ENCODE measurements at places on chromosomes 1 and 21.

GRCh38 chr1:212909652-212910063 lies 40.7 kb upstream of the VASH2 start:
- no peak for DNase-seq

- DNase-seq = no peak
Measured at GRCh38 chr1:206970446-206970845, at the start of gene FCAMR. TSS of gene FCAMR (minus strand) at chr1:206970460. CDS start at chr1:206970125, 335 bp downstream.

- no peak for DNase-seq
Measured at GRCh38 chr1:206609229-206609991, 2.9 kb downstream of the EIF2D start.

DNA sequence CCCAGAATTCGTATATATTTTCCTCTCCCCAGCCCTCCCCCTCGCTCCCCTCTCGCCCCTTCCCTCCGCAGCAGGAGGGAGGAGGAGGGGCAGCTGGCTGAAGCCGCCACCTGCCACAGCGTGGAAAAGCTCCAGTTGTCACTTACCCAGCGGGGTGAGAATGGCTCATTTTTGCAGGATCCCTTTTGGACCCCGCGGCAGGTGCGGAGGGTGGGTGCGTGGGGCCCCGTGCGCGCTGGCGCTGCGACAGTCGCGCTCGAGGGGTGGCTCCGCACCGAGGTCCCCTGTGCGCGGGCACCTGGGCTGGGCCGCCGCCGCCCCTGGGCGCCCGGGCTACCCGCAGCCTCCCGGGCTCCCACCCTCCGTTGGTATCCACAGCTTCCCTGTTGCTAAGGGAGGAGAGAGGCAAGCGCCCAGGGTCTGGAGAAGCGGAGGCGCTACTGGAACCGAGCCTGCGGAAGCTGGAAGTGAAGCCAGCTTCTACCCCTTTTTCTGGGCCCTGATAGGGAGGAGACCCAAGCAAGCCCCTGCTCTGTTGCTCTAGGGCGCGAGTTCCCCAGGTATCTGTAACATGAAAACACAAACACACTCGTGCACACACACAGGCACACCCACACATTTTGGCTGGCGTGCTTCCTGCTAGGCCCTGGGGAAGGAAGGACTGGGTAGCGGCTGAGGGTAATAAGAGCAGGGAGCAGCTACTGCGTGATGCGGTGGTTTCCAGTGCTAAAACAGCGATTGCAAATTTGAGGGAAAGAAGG lies at the start of gene ERICH3:
ERICH3 (minus strand) TSS at position 442 of the 761 bp plus-strand sequence; CDS start at position 169, 273 bp downstream.
- no peak for DNase-seq

DNA sequence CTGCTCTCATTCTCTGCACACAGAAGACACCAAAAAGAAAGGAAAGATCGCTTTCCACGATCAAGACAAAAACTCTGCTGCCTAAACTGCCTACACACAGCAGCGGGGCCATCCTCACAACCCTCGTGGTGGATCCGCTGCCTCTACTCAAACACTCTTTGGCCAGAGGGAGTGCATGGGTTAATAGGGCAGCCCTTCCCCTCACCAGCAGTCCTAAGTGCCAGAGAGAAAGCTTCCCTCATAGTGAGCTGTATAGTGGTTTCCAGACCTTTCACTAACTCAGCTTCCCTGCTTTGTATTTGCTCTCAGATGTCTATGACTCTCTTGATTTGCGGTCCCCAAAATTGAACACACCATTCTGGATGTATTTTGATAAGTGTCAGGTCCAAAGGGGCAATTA lies 30.9 kb downstream of the GPR161 start:
- DNase-seq = no peak

GRCh38 chr1:156892190-156893047 lies 1.1 kb upstream of the PEAR1 start:
- peak; percentile 89 for DNase-seq

- DNase-seq = no peak
Measured at GRCh38 chr1:206518206-206518605, 10.9 kb downstream of the RASSF5 start.

DNA sequence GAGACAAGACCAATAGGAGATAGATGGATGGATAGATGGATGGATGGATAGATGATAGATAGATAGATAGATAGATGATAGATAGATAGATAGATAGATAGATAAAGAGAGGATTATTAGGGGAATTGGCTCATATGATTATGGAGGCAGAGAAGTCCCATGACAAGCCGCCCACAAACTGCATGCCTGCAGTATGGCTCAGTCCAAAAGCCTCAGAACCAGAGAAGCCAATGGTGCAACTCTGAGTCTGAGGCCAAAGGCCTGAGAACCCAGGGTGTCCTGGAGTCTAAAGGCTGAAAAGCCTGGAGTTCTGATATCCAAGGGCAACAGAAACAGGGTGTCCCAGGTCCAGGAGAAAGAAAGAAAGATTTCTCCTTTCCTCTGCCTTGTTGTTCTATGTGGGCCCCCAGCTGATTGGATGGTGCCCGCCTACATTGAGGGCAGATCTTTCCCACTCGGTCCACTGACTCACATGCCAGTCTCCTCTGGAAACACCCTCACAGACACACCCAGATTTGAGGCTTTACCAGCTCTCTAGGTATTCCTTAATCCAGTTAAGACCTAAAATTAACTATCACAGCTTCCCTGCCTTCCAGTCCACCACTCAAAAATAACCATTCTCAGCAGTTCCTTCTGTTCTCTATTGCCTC lies 39.6 kb upstream of the IRF2BP2 start:
- DNase-seq = no peak

GRCh38 chr1:109521002-109521951 lies 11.8 kb upstream of the AMIGO1 start:
- peak; percentile 18 for DNase-seq

- no peak for DNase-seq
Measured at GRCh38 chr1:184820218-184820750, 65.6 kb upstream of the EDEM3 start.

DNA sequence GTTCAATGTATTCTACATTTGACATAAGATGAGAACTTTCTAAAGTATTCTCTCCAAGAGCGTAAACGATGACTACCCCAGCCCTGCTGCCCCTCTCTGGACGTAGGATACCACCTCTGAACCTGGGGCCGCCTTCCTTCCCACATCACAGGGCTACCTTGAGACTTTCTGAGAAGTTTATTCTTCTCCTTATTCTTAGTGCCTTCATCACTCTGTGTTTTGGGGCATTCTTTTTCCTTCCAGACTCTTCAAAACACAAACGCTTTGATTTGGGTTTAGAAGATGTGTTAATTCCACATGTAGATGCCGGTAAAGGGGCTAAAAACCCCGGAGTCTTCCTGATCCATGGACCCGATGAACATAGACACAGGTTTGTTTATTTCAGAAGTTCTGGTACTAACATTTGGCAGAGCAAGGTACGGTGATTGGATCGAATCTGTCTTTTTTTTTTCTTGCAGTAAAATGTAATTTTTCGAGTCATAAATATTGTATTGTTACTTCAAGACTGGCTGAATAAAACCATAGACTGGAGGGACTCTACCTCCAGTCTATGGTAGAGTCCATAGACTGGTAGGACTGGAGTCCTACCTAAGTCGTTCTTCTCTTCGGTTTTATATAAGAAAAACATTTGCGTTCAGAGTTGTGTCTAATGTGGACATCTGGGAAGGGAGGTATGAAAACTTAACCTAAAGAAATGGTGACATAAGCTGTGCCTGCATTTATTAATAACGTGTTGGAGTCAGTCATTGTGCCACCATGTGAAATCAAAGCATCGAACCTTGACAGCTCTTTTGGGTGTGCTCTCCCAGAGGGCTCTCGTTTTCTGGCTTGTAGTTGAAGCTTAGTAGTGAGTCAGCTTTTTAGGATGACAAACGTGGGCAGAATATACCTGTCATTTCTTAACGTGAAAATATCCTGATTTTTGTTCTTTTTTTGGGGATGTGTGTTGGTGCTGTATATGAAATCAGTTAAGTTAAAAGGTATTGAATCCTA lies 1.2 kb downstream of the MAN1A2 start:
- no peak for DNase-seq

DNA sequence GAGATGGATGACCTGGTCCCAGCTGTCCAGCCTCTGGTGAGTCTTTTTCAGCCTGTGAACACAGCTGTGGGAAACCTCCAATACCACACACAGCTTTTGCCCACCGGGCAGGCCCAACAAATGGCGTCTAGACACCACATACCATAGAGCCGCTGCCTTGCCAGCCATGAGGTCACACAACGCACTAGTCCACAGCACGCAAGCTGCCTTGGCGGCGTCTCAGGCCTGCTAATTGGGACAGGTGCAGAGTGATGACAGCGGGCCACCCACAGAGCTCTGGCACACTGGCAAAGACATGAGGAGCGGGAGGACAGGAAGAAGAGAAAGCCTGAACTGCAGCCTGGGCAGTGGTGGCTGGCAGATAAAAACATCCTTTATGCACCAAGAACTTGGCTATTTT lies 125.5 kb downstream of the ADAMTS1 start:
- peak; percentile 7 for DNase-seq

DNA sequence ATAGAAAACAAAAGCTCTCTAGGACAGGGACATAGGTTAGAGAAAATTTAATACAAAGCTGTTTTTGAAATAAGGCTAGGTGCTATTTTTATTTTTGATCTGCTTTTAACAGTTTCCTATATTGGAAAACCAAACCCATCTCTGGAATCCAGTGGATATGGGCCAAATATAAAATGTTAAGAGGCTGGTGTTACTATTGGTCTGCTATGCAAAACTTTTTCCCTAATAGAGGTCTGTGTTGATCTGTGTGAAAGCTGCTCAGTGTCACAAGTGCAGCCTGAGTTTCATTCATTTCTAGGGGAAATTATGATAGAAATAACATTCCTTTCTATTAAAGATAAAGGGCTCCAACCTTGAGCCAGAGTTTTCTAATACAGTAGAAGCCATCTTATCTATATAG lies 116.4 kb downstream of the OLFML2B start:
- peak; percentile 44 for DNase-seq

DNA sequence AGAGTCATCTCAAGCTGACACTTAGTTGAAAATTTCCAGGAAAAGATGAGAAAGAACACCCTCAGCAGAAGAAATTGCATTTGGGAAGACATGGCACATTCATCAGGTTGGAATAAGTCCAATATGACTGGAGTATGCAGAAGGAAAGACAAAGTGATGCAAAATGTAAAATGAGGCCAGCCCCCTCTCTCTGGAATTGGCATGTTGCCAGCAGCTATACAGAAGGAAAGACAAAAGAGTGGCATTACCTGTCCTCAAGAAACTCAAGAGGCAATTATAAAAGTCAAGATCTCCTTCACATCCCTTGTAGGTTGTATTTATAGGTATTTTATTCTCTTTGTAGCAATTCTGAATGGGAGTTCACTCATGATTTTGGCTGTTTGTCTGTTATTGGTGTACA lies 426.3 kb downstream of the AGBL4 start:
- no peak for DNase-seq

DNA sequence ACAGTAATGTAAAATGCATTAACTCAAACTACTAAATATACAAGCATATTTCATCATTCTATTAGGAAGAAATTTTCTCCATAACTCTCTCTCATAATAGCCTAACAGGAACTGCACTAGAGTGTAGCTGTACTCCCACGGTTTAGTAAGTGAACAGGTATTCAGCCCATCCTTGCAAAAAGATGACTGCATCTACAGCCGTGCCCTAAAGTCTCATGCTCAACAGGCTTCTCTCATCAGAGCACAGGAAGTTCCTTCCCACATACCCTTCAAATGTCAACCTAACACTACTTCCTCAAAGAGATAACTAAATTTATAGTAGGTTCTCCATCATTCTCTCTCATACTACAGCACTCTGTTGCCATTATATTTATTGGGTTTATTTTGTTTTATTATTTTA lies 251.6 kb downstream of the AKT3 start:
- DNase-seq = peak; percentile 56

- DNase-seq = no peak
Measured at GRCh38 chr1:91897016-91897415, 11.1 kb upstream of the TGFBR3 start.

GRCh38 chr21:14901482-14901958 lies 163.3 kb downstream of the NRIP1 start:
- DNase-seq = peak; percentile 41

GRCh38 chr1:156388174-156389137 lies 19.4 kb downstream of the RHBG start:
- DNase-seq = no peak

GRCh38 chr1:236725668-236726067 lies 39.4 kb downstream of the ACTN2 start:
- no peak for DNase-seq

DNA sequence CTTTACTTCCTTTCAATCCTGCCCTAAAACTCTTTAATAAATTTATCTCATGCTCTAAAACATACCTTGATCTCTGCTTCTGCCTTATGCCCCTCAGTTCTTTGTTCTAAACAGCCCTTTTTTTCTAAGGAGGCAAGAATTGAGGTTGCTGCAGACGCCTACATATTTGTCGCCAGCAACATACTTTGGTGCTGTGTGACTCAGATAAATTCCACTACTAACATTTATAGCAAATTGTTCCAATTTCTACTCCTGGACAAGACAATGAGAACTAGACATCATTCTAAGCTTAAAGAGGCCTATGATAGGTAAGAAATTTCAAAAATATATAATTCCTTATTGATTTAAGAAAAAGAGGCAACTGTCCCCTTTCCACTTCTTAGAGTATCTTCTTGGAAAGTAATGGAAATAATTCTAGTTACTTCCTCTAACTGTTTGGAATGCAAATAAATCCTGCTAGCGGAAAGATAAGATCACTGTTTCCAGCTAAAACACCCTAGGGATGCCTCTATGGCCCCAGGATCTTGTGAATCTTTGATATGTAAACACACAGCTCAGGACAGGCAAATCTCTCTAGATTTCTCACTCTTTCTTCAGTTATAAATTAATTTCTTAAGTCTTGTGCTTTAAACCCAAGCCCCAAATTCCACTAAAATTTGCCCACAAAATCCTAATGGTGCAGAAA lies 869.1 kb downstream of the KCNT2 start:
- peak; percentile 63 for DNase-seq

DNA sequence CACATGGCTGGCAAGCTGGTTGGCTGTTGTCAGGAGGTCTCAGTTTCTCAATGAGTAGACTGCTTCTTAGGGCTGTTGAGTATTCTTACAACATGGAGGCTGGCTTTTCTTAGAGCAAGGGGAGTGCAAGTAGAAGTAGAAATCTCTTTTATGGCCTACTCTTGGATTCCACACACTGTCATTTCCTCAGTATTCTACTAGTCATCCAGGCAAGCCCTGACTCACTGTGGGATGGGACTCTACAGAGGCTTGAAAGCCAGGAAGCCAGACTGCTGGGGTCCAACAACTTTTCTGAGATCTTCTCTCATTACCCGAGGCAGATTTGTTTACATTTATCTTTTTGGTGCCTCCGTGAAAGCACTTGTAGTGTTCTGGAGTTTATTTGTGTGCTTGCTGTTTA lies 196.2 kb upstream of the APP start:
- peak; percentile 20 for DNase-seq
